Glutamatergic neuron (in vitro differentiated cells): ENCODE measurements at places on chromosomes 13 and 19.
A peak's percentile ranks its signal among the peaks of the same experiment; 100 is the strongest.

GRCh38 chr13:46313024-46313423 lies 74.0 kb downstream of the RUBCNL start:
- no peak for DNase-seq

- no peak for DNase-seq
These were observed 6.2 kb downstream of the TUBB4A start for GRCh38 chr19:6495947-6496346.

DNA sequence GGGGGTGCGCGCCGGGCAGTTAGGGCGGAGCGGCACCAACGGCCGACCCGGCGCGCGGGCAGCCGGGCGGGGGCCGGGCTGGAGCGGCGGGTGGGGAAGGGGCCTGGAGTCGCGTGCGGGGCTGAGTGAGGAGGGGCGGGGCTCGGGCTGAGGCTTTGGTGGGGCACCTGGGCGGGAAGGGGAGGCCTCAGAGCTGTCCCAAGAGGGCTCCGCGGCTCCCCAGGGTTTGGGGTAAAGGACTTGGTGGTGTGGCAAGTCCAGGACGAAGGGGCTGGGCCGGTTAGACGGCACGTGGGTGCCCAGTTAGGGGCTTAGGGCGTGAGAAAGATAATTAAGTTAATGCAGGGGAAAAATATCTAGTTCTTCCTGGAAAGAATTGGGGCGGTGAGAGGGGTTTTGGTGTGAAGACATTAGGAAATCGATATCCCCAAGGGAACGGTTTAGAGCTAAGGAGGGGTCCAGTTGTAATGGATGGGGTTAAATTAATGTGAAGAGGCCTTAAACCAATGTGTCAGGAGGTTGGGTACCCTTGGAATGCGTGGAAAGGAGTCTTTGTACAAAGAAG lies 496 bp downstream of the ZNF574 start:
- peak; percentile 66 for DNase-seq

GRCh38 chr13:36839981-36840380 lies 21.0 kb downstream of the RFXAP start:
- DNase-seq: no peak

GRCh38 chr13:65499256-65499655 lies 1730.9 kb downstream of the PCDH9 start:
- no peak for DNase-seq

DNA sequence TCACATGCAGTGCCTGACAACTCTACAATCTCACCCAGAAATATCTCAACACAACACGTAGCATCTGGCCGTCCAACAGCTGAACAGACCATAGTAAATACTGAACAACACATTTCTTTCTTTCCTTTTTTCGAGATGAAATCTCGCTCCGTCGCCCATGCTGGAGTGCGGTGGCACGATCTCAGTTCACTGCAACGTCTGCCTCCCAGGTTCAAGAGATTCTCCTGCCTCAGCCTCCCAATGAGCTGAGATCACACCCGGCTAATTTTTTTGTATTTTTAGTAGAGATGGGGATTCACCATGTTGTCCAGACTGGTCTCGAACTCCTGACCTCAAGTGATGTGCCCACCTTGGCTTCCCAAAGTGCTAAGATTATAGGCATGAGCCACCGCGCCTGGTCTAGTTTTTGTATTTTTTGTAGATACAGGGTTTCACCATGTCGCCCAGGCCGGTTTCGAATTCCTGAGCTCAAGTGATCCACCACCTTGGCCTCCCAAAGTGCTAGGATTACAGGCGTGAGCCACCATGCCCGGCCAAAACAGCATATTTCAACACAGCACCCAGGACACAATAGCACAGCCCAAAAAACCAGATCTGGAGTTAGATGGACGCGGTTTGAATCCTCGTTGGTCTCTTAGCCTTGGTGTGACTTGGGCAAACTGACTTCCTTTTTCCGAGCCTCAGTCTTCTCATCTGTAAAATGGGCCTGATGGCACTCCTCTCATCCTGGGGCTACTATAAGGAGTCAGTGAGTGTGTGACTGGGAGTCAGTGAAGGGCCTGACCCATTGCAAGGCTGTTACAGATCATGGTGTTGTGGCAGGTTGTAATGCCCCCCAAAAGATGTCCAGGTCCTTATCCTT lies 22.6 kb downstream of the CYP2A6 start:
- no peak for DNase-seq

DNA sequence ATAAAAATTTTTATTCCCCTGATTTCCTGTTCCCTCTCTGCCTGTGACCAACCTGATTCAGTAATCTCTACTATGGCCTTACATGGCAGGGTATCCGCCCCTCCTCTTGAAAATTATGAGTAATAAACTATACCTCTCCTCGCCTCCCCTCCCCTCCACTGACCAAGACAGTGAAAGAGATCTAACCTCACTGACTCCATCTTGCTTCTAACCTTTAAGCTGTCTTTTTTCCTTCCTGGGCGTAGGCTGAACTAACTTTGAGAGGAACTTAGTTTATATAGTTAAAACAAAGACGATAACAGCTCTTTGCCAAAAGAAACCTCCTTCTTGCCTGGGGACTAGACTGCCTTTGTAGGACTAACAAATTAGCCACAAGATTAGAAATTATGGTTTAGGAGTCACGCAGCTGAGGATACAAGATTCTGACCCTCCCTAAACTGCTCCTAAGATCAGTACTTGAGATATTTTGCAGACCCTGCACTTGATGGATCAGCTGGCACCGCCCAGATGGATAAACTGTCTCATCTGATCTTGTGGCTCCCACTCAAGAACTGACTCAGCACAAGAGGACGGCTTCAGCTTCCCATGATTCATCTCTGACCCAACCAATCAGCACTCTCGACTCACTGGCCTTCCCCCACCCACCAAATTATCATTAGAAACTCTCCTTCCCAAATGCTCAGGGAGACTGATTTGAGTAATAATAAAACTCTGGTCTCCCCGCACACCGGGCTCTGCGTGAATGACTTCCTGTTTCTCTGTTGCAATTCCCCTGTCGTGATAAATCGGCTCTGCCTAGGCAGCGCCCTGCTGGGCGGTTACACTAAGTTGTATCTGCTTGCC lies 187.1 kb downstream of the TDRD3 start:
- DNase-seq: no peak

DNA sequence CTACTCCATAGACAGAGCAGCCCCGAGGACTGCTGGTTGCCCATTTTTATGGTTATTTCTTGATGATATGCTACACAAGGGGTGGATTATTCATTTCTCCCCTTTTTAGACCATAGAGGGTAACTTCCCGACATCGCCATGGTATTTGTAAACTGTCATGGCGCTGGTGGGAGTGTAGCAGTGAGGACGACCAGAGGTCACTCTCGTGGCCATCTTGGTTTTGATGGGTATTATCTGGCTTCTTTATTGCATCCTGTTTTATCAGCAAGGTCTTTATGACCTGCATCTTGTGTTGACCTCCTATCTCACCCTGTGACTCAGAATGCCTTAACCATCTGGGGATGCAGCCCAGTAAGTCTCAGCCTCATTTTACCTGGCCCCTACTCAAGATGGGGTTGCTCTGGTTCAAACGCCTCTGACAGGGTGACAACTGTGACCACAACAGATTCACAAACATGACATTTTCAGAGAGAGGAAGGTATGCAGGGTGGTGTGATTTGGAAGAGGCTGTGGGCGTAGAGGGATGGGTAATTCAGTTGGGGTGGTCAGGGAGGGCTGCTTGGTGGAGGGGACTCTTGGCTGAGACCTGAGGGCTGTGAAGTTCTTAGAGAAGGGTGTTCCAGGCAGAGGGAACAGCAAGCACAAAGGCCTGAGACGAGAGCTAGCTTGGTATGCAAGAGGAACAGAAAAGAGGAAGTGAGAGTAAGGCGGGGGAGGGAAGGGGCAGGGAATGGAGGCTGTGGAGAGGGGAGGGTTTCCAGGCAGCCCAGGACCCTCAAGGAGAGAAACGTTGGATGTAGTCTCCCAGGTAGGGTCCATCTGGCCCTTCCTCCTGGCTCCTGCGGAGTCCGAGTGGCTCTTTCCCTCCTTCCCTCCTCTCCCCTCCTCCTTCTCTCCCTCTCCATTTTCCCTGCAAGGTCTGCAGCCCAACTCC lies 23.5 kb downstream of the FAM187B start:
- no peak for DNase-seq

GRCh38 chr13:35457258-35457657 lies 19.2 kb downstream of the MAB21L1 start:
- DNase-seq: no peak

DNA sequence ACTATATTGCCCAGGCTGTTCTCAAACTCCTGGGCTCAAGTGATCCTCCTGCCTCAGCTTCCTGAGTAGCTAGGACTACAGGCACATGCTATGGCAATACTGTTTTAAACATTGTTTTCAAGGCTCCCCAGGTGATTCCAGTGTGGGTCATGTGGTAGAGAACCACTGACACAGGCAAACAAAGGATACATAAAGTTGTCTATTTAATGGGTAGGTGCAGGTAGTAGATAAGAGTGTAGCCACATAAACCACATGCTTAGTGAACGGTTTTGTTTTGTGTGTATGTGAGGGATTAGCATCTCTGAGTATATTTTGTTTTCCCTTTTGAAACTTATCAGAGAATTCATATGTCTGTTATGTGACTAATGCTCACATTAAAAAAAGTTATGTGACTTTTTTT lies 36.7 kb downstream of the USPL1 start:
- no peak for DNase-seq

- DNase-seq: no peak
These were observed 20.9 kb downstream of the POU2F2 start for GRCh38 chr19:42111384-42111783.

- peak; percentile 92 for DNase-seq
These were observed 5.2 kb upstream of the ZNF579 start for GRCh38 chr19:55585658-55586339.

GRCh38 chr19:45179072-45179891 lies 698 bp downstream of the BLOC1S3 start:
- DNase-seq: peak; percentile 56

GRCh38 chr13:75533861-75534260 lies 3.8 kb downstream of the COMMD6 start:
- DNase-seq: no peak

DNA sequence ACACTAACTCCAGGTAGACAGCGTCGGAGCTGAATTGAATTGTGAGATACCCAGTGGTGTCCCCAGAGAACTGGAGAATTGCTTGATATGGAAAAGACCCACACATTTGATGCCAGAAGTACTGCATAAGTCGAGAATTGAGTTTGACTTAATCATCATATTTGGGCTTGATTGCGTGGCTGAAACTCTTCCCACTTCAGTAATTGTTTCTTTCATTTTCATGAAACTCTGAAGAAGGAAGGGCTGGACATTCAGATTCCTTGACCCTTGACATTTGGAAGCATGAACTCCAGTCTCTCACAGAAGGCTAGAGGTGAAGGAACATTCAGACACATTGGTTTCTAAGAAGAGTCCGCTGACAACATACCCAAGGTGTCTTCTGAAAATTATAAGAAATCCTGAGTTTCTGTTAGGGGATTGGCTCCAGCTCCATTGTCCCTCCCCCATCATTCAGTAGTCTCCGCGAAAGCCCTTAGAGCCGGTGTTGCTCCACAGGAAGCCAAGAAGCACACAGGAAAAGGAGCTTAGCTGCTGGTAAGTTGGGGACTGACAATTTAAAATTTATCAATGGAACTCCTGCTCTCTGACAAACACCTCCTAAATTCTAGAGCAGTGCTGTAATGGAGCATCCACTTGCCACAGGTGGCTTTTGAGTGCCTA lies at the start of gene FPR2:
Gene FPR2, plus strand, starts transcription at position 484 of the 660 bp plus-strand sequence. CDS start 7,479 bp downstream, outside the sequence.
- DNase-seq: no peak

GRCh38 chr13:110280985-110281688 lies 25.8 kb downstream of the COL4A1 start:
- DNase-seq: no peak

- no peak for DNase-seq
These were observed 23.7 kb upstream of the PLEKHF1 start for GRCh38 chr19:29641597-29641996.

DNA sequence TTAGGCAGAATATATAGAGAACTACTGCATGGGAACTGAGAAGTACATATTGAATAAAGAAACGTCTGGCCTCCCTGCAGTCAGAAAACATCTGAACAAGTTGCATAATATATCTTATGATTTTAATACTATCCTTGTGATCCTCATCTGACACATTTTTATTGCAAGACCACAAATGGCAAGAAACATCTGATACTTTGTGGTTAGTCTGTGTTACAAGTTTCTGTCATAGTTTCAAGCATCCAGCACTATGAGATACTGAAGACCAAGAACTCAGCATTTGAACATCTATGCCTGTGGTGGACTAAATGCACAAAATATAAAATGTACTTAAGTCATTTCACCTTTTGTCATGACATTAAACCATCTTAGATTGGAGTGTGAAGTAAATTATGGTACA lies 1175.8 kb upstream of the MIR17HG start:
- DNase-seq: no peak

DNA sequence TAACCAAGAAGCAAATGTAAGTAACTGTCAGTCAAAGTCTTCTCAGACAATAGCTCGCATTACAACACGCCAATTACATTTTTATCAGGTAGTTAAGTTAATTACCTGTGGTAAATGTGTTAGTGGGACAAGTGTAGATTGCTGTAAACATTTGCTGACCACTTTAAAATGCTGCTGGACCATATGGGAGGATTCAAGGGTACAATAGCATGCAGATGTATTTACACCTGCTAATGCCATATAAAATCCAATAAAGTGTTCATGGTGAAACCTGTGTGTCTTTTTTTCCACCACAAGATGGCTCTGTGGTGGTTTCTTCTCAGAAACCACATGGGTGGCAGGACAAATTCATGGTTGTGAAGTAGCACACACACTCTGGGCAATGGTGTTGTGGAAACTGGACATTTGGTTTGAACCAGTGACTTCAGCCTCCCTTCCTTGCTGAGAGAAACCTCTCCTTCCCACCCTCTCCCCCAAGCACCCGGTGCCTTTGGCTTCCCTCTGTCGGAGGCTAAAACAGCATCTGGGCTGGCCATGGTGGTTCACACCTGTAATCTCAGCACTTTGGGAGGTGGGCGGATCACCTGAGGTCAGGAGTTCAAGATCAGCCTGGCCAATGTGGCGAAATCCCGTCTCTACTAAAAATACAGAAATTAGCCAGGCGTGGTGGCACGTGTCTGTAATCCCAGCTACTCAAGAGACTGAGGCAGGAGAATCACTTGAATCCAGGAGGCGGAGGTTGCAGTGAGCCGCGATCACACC lies 18.1 kb upstream of the GTF3A start:
- DNase-seq: no peak

- DNase-seq: no peak
These were observed 1294.1 kb downstream of the UQCRFS1 start for GRCh38 chr19:27918818-27919217.

- no peak for DNase-seq
These were observed 9.7 kb downstream of the LPAR6 start for GRCh38 chr13:48403151-48403631.

GRCh38 chr19:15457701-15458484 lies 6.5 kb downstream of the RASAL3 start:
- no peak for DNase-seq
